ENCODE measurements at places on chromosomes 16 and 17.

DNA sequence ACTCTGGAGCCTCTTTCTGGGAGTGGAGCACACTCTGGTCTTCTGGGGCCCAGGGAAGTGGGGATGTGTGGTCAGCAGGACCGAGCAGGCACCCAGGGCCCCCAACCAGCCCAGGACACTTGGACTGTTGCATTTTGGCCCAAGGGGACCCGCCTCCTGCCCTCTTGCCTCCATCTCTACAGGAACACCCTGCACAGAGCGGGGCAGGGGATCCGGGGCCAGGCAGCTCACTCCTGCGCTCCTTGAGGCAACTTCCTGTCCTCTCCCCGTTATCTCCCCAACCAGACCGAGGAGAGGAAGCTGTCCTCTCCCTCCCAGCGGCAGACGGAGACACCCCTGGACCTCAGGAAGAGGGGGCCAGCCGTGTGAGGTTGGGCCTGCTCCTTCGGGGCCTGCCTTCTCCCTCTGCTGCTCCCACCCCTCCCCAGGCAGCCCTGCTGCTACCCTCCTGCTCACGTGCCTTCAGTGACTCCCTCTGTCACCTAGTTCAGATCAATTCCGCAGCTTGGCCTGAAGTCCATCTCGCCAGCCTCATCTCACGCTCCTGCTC lies 10.0 kb upstream of the ATP2A3 start:
- peaks cover 24% of the 10 kb centered on the region for H3K4me1 ChIP-seq
- peaks cover 4% of the 10 kb centered on the region for H3K27me3 ChIP-seq
- H3K4me3 ChIP-seq: no peak overlapping the region
- H3K36me3 ChIP-seq: no peaks in the 10 kb centered on the region
- DNase-seq: no peak

DNA sequence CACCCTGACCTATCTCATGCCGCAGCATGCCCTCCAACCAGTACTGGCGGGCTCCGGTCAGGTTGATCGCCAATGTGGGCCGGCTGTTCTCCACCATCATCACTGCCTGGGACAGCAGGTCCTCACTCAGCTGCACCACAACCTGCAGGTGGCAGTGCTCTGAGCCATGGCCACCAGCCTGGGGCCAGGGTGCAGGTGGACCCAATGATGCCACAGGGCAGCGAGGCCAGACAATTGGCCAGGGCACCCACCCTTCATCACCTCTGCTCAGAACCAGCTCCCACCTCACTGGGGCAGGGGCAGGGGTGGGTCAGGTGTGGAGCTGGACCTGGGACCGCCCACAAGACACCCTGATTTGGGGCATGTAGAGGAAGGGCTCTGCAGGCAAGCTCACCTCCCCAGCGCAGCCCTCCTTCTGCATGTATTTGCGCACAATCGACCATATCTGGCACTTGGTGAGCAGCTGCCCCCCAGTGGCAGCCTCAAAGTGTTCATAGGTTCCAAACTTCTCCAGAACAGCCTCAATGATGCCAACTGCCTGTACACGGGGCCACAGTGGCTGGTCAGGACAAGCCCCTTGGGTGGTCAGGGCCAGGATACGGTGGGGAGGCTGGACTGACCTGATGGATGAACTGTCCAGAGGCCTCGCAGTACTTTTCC lies 4.2 kb downstream of the MATCAP1 start:
- H3K4me1 ChIP-seq: peaks cover 22% of the 10 kb centered on the region
- H3K4me3 ChIP-seq: no peak overlapping the region
- no peak for DNase-seq
- no peak overlapping the region for H3K27ac ChIP-seq

DNA sequence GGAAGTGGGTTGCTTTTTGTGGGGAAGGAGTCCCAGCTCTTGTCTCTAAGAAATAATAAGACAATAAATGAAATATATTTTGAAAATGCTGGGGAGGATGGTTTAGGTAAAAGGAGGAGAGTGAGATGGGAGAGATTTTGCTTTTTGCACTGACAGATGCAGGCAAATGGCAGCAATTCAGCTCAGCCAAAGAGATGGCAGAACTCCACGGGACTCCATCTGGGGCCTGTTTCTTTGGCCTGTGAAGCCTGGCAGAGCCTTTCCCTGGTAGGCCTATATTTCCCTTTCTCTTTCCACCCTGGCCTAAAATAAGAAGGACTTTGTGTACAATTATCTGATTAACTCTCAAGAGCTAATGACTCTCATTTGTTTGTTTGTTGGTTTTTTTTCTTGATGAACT lies 1525.1 kb downstream of the CDH11 start:
- H3K4me3 ChIP-seq: no peak overlapping the region
- no peaks in the 10 kb centered on the region for H3K4me1 ChIP-seq
- peaks cover 3% of the 10 kb centered on the region for H3K36me3 ChIP-seq
- peaks cover 2% of the 10 kb centered on the region for H3K27me3 ChIP-seq
- no peak overlapping the region for H3K27ac ChIP-seq
- no peak for DNase-seq

DNA sequence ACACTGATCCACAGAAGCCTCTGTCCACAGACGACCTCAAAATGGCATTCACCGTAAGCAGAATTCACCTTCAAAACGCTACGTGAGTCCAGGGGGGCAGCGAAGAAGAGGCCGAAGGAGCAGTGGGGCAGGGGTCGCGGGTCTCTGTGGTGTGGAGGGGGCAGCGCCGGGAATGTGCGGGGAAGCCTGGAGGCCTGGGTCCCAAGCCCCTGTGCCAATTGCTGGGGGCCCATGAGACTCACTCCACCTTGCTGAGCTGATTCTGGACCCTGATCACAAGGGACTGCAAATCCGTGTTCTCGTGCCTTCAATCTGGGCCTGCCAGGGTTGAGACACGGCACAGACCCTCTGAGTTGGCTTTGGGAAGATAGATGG lies 43.3 kb upstream of the SMPD3 start:
- H3K4me3 ChIP-seq: no peak overlapping the region
- no peaks in the 10 kb centered on the region for H3K4me1 ChIP-seq
- DNase-seq: no peak
- H3K27me3 ChIP-seq: no peaks in the 10 kb centered on the region
- no peaks in the 10 kb centered on the region for H3K36me3 ChIP-seq

GRCh38 chr16:48565752-48566151 lies 44.2 kb downstream of the N4BP1 start:
- H3K27me3 ChIP-seq: no peaks in the 10 kb centered on the region
- no peak for DNase-seq
- H3K36me3 ChIP-seq: peaks cover 13% of the 10 kb centered on the region
- H3K27ac ChIP-seq: no peak overlapping the region
- no peak overlapping the region for H3K4me3 ChIP-seq

DNA sequence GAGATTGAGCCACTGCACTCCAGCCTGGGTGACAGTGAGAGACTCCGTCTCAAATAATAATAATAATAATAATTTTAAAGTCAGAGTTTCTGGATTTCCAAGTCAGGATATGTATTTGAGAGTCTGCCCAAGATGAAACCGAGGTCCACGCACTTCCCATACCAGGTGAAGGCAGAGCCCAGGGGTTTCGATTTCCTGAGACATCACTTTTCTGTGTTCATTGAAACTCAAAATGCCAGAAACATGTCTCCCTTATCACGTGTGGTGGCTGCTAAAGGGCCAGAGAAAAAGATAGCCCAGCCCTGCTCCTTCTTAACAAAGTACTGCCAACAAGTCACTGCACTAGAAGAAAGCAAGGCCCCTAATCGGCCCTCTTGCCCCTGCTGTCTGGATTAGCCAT lies 9.8 kb upstream of the RNF157 start:
- no peak overlapping the region for H3K4me3 ChIP-seq
- no peak for DNase-seq
- no peaks in the 10 kb centered on the region for H3K36me3 ChIP-seq
- H3K4me1 ChIP-seq: peaks cover 30% of the 10 kb centered on the region
- H3K27me3 ChIP-seq: peaks cover 4% of the 10 kb centered on the region
- no peak overlapping the region for H3K27ac ChIP-seq

DNA sequence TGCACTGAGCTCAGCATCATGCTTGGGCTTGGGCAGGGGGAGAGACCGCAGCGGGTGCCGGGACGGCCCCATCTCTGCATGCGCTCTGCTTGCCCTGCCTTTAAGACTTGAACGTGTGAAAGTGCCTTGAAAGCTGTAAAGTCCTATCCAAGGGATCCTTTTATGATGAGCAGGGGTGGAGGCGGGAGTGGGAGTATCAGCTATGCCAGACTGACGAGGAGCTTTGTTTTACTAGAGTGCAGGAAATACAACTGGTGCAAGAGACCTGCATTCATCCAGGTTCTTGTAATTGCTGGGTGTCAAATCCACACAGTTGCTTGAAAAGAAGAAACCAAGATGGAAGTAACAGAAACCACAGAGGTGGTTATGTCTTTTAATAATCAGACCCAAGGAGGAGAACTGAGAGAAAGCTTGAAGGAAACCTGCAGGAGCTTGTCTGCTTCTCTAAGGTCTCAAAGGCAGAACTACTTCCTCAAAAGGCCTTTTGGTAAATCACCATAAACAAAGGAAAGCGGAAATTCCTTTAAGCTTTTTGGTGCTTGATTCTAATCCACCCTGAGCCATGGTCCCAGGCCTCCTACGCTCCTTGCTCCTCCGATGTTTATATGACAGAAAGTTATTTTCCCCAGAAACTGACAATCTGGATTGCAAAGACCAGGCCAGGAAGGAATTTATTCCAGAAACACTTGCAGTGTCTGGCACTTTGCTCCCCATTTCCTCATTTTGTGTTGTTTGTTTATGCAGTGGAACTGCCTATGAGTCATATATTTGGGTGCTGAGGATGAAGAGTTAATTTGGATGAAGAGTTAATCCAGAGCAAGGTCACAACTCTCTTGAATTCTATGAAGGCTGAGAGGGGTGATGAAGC lies 51.3 kb upstream of the FBXO47 start:
- no peak overlapping the region for H3K27ac ChIP-seq
- no peak overlapping the region for H3K4me3 ChIP-seq
- H3K27me3 ChIP-seq: no peaks in the 10 kb centered on the region
- H3K36me3 ChIP-seq: no peaks in the 10 kb centered on the region
- H3K4me1 ChIP-seq: no peaks in the 10 kb centered on the region
- no peak for DNase-seq

- H3K27me3 ChIP-seq: peaks cover 5% of the 10 kb centered on the region
- H3K27ac ChIP-seq: no peak overlapping the region
- H3K36me3 ChIP-seq: peaks cover 17% of the 10 kb centered on the region
- DNase-seq: no peak
Observed at GRCh38 chr17:258045-258734, 76.7 kb upstream of the DOC2B start.

- no peaks in the 10 kb centered on the region for H3K36me3 ChIP-seq
- H3K27me3 ChIP-seq: no peaks in the 10 kb centered on the region
Observed at GRCh38 chr17:68903286-68903685, 51.9 kb downstream of the ABCA8 start.

DNA sequence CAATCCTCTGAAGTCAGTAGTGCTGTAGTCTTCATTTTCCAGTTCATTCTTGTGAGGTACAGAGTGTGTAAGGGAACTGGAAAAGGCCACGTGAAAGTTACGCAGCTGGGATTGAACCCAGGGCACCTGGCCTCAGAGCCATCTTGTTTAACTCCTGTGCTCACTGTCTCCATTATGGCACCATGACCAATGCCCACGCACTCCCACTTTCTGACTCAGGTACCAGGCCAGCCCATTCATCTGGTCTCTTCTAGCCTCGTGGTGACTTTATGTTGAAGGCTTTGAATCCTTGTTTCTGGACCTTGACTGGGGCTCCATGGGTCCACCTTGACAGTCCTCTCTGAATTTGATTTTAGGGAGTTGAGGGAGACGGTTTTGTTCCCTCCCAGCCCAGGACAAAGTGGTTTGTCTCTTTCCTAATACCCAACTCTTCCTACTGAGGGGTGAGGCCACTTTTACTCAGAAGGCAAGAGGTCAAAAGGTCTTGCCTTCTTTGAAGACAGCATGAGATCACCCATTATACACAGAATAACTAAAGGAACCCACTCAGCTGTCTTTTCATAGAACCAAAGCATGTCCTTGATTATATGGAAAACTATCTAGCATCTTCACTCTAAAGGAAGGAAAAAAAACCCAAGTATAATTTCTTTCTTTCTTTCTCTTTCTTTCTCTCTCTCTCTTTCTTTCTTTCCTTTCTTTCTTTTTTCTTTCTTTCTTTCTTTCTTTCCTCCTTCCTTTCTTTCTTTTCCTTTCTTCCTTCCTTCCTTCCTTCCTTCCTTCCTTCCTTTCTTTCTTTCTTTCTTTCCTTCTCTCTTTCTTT lies 50.0 kb downstream of the OTOA start:
- no peak overlapping the region for H3K27ac ChIP-seq
- peaks cover 2% of the 10 kb centered on the region for H3K27me3 ChIP-seq
- no peak for DNase-seq

DNA sequence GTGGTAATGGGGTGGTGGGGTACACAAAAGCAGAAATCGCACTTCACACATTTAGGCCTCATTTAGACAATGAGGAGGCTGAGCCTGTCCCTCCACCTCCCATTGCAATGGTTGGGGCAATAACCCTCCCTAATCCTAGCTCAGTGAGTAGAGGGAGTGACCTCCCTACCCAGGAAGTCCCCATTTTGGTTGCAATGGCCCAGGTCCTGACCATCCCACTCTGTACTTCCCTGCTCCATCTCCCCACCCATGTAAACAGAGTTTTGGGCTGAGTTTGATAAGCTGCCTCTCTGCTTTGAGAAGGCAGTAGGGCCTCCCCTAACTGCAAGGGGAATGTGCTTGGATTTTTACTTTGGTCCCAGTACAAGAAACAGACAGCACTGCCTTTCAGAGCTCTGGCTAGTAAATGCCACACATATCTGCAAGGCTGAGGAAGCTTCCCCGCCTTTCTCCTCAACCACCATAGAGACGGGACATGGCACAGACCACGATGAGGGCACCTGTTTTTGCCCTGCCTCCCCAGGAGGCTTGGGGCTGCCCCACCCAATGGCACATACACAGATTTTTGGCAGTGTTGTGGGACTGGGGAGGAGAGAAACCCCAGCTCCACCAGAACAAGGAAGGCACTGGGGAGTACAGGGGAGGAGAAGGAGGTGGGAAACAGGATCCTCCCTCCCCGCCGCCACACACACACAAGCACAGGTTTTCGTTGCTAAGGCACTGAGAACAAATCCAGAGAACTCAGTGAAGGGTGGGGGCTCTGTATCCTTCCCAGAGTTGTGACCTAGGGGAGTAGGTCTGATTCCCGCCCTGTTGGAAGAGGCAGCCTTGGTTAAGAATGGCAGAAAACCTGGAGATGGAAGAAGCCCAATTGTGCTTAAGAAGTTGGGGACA lies 7.3 kb downstream of the VAT1 start:
- peak overlapping the region; percentile 7 for H3K27ac ChIP-seq
- DNase-seq: no peak
- peaks cover 5% of the 10 kb centered on the region for H3K36me3 ChIP-seq
- H3K4me1 ChIP-seq: peaks cover 21% of the 10 kb centered on the region
- H3K27me3 ChIP-seq: peaks cover 4% of the 10 kb centered on the region
- H3K4me3 ChIP-seq: no peak overlapping the region

- H3K4me1 ChIP-seq: peaks cover 7% of the 10 kb centered on the region
- no peak for DNase-seq
- no peak overlapping the region for H3K4me3 ChIP-seq
- H3K36me3 ChIP-seq: peaks cover 3% of the 10 kb centered on the region
Observed at GRCh38 chr17:78317794-78318400, 42.0 kb downstream of the SOCS3 start.

- H3K4me1 ChIP-seq: peaks cover 59% of the 10 kb centered on the region
- peaks cover 9% of the 10 kb centered on the region for H3K27me3 ChIP-seq
- H3K36me3 ChIP-seq: peaks cover 19% of the 10 kb centered on the region
- DNase-seq: no peak
- H3K4me3 ChIP-seq: no peak overlapping the region
Observed at GRCh38 chr17:67659028-67659427, 58.7 kb upstream of the NOL11 start.
